ENCODE measurements at places on chromosomes 13 and 19.

GRCh38 chr13:73924607-73925006 lies 209.6 kb downstream of the KLF12 start:
- no peak for DNase-seq

DNA sequence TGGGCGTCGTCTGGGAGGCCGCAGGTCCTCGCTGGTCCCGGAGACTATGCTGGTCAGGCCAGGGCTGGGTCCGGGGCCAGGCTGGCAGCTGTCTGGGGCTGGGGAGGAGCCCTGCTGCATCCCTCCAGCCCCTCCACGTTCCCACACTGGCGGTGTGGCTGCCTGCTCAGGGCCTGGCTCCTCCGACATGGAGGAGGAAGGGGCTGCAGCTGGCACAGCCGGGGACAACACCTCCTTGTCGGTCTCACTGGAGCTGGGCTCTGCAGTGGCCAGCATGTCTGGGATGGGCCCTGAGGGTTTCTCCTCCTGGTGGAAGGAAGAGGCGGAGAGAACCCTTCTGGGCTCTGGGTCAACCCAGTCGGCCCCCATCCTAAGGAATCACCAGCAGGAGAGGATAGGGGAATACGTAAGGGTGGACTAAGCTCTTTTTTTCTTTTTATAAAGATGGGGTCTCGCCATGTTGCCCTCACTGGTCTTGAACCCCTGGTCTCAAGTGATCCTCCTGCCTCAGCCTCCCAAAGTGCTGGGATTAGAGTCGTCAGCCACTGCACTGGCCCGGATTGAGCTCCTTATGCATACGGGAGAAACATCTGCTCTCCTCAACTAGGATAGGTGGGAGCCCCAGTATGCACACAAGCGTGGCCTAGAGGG lies 806 bp downstream of the ZNF414 start:
- no peak for DNase-seq

- DNase-seq: no peak
Observed at GRCh38 chr13:50914848-50915247, 5.3 kb downstream of the RNASEH2B start.

- no peak for DNase-seq
Observed at GRCh38 chr13:82829040-82829439, 1053.2 kb downstream of the SLITRK1 start.

GRCh38 chr19:13665125-13665905 lies 99.0 kb upstream of the MRI1 start:
- DNase-seq: no peak

DNA sequence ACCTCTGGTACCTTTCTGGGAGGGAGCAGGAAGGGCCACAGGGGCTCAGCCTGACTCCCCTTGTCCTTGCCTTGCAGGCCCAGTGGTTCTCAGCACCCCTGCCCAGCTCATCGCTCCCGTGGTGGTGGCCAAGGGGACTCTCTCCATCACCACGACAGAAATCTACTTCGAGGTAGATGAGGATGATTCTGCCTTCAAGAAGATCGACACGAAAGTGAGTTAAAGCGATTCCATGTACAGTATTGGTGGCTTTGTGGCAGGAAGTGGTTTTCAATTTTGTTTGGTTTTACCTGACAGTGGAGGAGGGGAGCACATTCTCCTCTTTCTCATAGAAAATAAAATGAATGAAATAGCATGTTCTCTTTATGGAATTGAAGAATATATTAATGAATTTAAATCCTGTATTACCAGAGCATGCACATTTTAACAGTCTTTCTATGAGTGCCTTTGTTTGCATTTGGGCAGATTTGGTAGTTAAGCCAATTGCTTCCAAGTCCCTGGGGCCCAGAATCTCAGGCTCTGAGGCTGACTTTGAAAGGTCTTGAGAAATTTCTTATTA lies 4.1 kb downstream of the MAB21L1 start:
- DNase-seq: no peak

DNA sequence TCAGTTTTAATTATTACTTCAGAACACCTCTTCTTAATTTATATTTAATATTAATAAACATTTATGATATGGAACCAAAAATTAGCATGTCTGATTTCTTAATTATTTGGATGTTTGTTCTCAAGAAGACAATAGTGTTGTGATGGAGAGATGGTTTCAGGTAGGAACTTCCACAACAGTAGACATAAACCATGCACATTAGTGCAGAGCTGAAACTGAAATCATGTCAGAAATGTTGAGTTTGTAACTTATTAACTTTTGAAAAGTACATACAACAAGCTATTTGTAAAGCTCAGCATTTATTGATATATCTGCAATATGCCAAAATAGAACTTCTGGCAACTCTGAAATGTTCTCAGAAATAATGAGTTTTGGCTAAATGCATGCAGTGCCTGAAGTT lies 11.8 kb upstream of the EDNRB start:
- DNase-seq: no peak

DNA sequence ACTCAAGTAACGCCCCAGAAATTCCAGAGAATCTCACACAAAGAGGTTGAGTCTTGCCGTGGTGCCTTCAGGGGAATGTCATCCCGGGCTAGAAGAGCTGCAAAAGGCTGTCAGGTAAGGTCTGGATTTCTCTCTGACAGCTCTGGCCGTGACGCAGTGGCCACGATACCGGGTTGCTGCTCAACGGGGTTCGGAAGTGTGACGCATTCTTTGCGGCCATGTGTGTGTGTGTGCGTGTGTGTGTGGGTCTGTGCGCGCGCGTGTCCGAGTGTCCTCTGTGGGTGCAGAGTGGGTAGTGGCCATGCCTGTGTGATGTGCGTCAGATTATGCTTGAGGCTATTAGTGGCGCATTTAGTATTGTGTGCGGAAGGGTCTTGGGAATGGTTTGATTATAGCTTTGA lies 306 bp downstream of the ZNF540 start:
- no peak for DNase-seq

- peak; percentile 91 for DNase-seq
Observed at GRCh38 chr19:40691421-40692211, 1.2 kb upstream of the NUMBL start.

GRCh38 chr13:69487576-69487975 lies 620.0 kb upstream of the ATXN8OS start:
- no peak for DNase-seq

DNA sequence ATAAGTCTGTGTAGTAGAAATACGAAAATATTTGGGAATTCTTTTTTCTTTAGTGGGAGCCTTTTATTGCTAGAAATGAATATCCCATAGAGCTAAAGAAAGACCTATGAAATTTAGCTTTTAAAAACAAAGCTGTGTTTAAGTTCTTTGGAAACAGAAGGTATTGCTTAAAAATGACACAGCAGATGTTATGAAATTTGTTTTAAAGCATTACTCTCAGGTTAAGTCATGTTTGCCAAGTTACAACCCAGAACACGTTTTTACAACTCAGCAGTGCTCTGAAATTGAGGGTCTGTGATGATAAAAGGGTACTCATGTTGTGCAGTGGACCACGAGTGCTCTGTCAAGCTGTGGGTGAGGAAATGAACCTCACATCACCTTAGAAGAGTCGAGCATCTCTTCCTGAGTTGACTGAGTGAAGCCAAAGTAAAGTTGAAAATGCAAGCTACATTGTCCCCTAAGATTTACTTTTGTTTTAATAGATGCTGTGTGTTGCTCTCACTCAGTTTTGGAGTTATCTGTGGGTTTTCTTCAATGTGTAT lies 161.1 kb downstream of the SHISA2 start:
- DNase-seq: no peak

- DNase-seq: no peak
Observed at GRCh38 chr13:38954844-38955243, 35.8 kb downstream of the STOML3 start.

- no peak for DNase-seq
Observed at GRCh38 chr19:46431824-46432223, 3.1 kb upstream of the PNMA8C start.

- DNase-seq: no peak
Observed at GRCh38 chr13:48585456-48585840, 52.6 kb upstream of the RCBTB2 start.

DNA sequence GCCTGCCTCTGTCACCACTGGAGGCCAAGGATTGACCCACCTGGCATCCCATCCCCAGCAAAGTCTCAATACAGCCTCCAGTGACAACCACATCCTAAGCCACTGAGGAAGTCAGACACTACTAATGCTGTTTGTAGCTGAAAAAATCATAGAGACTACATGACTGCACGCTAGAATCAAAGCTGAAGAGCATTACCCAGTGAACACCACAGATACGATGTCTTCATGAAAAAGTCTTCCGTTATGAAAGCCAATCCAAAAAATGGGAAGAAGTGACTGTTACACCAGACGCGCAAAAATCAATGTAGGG lies 11.1 kb upstream of the NUP62 start:
- no peak for DNase-seq

DNA sequence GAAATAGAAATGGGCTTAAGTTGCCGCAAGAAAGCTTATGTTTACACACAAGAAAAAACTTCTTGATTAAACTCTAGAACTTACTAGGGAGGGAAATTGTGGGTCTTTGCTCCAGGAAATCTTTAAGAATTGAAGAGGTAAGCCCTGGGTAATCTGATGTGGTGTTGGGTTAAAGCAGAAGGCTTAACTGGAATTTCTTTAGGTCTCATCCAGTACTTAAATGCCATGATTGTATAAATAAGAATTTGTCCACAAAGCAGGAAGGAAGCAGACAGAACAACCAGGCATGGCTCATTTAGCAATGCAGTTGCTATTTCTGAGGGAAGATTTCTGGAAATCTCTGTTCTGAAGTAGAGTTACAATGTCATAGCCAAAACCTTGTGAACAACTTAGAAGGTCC lies 360.4 kb downstream of the KLF5 start:
- no peak for DNase-seq

DNA sequence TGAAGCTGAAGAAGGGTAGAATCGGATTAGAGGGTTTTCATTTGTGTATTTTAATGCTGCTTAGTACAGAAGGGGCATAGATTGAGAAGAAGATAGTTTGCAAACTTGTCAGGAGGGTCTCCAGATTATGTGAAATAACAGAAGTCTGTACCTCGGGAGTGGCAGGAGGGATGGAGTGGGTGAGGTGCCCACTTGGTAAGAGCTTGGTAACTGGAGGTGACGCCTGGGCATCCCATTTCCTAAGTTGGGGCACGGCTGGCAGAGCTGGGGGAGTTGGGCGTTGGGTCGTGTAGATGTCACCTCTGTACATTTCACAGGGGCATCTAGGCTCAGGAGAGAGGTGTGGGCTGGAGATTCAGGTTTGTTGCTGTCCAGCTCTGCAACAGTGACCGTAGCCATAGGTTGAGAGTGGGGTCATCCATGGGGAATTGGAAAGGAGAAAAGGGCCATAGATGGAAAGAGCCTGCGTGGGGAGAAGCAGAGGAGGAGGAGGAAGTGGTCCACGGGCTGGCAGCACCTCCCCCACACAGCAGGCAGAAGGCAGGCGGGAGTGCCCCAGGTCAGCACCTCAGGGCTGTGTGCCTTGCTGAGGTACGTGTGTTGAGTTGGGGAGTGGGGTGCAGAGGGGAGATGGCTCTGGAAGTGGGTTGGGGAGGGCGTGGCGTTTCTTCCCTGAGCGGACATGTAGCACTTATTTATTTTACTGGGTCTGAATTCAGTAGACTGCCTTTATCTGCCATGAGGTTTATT lies 31.2 kb downstream of the MPHOSPH8 start:
- no peak for DNase-seq

DNA sequence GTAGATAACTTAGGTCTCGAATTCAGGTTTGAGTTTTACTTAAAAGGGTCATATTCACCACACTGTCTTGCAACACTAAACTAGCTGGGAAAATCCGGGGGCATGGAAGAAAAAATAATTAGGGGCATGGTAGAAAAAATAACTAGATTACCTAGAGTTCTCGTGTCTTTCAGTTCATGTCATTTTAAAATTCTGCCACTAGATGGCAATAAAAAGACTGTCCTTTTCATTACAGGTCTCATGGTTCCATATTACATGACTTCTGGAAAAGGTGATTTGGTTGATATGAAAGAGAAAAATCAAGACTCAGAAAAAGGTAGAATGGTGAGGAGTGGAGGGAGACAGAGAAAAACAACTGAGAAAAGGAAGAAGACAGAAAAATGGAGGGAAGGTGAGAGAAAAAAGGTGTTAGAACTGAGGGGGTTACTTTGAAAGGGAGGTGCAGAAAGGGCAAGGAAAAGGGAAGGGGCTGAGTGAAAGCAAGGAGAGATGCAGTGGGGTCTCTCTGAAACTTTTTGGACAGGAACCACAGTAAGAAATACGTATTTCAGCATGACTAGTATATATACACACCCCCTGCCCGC lies 299.0 kb downstream of the KLF12 start:
- DNase-seq: no peak

DNA sequence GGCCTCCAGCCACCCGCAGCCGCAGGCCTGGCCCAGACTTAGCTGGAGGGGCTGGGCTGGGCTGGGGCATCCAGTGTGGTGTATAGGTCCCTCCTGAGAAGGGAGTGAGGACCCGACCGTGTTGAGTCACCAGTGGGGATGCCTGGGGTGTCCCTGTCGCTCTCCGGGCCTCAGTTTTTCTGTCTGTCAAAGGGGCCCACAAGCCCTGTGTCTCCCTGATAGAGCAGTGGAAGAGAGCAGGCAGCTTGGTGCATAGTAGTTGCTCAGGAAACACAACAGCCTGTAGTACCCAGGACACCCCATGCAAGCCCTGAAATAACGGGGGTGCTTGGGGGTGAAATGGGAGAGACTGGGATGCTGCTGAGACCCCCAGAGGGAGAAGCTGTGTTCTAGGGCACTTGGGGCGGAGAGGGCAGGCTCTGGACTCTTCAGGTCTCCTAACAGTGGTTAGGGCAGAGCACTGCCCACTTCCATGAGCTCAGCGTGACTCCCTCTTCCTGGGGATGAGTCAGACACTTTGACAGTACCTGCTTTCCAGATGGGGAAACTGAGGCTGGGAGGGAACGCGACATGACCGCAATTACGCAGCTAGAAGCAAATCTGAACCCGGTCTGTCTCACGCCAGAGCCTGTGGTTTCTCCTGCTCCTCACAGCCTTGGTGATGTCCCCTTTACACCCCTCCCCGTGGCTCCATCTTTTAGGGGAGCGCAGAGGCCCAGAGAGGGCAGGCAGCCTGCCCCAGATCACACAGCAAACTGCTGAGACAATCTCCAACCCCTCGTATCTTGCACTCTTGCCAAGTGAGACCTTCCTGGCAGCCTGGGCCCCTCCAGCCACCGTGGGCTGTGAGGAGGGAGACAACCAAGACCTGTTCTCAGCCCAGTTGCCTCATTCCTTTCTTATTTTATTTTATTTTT lies 692 bp downstream of the SULT2B1 start:
- no peak for DNase-seq

- DNase-seq: no peak
Observed at GRCh38 chr13:112716461-112716820, 26.6 kb downstream of the ATP11A start.

GRCh38 chr13:88704600-88705275 lies 1033.6 kb downstream of the SLITRK5 start:
- no peak for DNase-seq

- DNase-seq: no peak
Observed at GRCh38 chr13:25585000-25585399, 213.2 kb downstream of the ATP8A2 start.

GRCh38 chr19:49371184-49371583 lies 7.5 kb downstream of the DKKL1 start:
- DNase-seq: no peak

- DNase-seq: no peak
Observed at GRCh38 chr19:5618591-5618990, 4.0 kb downstream of the SAFB2 start.

DNA sequence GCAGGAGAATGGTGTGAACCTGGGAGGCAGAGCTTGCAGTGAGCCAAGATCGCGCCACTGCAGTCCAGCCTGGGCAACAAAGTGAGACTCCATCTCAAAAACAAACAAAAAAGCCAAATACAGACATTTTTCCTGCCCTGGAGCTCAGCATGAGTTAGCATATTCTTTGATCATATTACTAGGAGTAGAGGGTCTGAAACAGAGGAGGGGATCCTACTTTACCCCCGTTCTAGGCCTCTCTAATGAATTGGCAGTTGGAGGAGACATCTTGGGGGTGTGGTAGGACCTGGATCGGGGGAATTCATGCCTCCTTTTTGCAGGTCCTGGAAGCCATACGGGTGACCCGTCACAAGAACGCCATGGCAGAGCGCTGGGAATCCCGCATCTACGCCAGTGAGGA lies 12.3 kb downstream of the MISP start:
- no peak for DNase-seq
